ENCODE measurements at places on chromosomes 4 and X.

DNA sequence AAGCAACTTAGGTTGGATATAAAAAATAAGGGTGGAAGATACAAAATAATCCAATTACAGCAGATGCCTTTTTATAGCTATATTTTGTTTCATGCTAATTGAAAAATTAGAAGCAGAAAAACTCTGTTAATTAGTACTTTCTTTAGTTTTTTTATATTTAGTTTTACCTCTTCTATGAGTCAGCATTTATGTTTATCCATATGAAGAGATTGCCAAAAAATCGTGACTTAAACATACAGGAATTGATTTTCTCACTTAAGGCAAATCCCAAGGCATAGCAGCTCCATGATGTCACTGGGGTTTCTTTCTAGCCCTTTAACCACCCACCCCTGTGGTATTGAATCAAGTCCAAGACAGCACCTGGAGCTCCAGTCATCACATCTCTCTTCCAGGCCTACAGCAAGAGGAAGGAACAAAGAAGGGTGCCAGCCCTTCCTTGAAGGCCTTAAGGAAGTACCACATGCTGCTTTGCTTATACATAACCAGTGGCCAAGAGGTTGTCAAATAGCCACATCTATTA lies 365.8 kb upstream of the TENM3 start:
- DNase-seq, result no peak

DNA sequence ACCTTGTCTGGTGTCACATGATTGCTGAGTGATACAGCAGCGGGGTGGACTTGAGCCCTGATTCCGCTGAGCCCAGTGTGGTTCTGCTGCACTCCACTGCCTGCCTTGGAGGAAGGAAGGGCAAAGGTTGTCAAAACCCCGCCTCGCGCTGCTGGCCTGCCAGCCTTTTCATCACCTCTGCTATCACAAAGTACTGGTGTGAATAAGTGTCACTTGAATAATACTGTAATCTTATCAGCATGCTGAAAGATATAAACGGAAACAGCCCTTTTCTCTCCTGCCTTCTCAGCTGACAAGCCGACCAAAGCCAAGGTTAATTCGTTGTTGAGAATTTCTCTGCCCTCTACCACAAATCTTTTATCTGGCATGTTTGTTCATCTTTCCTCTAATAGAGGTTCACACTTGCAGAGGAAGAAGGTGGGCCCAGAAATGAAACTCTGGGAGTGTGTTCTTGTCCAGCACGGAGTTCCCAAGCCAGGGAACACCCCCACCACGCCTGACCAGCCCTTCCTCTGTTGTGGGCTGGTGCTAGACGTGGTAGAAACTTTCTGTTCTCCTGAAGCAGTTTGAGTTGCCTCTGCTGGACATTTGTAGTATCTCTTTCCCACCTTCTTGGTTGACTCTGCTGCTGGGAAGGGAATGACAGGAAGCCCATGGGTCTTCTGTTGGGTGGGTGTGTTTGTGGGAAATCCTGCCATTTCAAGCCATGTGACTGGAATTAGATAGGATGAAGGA lies 21.5 kb downstream of the FHDC1 start:
- DNase-seq, result no peak

DNA sequence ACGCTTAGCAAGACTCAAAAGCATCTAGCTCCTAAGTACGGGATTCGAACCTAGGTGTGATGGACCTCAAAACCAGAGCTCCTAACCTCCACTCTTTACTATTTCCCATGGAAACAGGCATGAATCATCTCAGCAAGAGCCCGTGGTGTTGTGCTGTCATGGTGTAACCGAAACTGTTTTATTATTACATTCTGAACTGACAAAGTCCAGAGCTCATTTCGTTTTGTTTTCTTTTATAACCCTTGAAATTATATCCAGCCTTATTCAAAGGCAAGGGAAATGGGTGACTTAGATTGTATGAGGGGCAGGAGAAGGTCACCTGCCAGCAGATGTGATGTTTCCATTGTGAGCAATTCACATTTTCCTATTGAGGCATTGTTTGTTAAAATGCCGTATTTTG lies 301.1 kb downstream of the FRMPD4 start:
- DNase-seq, result no peak

- no peak for DNase-seq
These were observed 76.4 kb downstream of the TBC1D19 start for GRCh38 chr4:26660261-26660660.

DNA sequence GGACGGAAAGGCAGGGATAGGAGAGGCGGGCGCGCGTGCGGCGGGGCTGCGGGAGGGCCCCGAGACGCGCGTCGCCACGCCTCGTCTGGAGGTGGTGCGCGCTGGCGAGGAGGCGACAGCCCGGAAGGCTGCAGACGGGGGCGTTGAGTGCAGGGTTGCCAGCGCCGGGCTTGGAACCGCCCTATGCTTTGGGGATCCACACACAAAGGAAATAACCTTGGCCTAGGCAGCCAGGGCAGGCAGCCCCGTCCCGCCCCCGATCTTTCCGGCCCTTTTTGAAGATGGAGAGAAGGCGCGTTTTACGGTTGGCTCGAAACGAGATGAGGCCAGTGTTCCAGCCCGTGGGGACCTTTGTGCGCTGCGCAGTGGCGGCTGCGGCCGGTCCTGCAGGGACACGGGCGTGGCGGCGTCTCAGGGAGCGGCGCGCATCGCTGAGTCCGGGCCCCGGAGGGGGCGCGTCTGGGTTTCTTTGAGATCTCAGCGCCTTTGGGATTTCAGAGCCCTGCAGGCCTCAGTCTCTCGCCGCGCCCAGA lies 50.8 kb upstream of the TRIM2 start:
- peak; percentile 77 for DNase-seq

GRCh38 chrX:8237718-8238117 lies 66.7 kb upstream of the VCX2 start:
- DNase-seq, result no peak
